Gastroesophageal sphincter (tissue), 4 donors: ENCODE measurements at places on chromosomes 1 and 21.

DNA sequence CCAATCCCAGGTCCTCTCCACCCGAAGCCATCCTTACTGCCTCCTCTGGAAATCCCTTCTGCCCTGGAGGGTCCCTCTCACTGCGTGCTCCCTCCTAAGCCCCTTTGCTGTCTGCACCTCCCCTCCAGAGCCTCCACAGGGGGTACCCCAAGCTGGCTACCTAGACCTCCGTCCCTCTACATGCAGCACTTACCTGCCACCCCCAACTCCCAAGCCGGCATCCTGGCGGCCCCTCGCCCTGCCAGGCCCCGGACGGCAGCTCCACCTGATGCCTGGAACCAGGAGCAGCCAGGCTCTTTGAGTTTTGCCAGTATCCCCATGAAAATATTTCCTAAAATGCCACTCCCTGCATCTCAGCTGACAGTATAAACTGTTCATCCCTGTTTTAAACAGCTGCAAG is 4.1 kb downstream of the PRDM15 start:
- no peak for ATAC-seq

- no peak for ATAC-seq
Observed at GRCh38 chr1:197915260-197915861, 1.8 kb upstream of the LHX9 start.

DNA sequence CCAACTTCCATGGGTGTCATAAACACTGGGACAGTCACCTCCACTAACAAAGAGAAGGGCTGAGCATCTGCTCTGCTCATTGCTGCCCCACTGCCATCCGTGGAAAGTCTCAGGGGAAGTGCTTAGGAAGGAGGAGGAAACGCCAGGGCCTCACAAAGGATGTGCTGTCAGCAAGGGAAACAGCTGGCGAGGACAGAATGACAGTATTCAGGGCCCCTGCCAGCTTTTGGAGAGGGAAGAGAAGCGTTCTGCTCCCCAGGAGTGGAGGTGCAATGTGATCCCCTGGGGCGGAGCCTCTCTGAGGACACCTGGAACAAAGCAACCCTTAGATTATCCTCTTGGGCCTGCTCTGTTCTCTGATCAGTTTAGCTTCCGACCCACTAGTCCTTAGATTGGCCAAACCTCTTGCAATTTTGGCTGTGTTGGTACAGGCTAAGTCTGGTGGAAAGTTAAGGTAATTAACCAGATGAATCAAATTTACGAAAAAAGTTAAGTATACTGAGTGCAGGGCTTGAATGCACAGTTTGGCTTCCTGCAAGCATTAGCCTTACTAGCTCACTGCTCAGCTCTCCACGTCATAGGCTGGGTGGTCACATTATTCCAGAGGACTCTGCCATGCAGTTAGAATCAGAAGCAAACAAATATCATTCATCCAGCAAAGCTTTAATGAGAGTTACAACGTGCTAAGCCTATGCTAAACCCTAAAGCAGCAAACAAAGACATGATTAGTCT is 170.2 kb upstream of the NFIA start:
- ATAC-seq: peak; percentile 74

- no peak for ATAC-seq
Observed at GRCh38 chr21:33058527-33058926, 11.4 kb upstream of the OLIG1 start.

- ATAC-seq: peak; percentile 39
Observed at GRCh38 chr1:185632659-185633423, 101.3 kb upstream of the HMCN1 start.

DNA sequence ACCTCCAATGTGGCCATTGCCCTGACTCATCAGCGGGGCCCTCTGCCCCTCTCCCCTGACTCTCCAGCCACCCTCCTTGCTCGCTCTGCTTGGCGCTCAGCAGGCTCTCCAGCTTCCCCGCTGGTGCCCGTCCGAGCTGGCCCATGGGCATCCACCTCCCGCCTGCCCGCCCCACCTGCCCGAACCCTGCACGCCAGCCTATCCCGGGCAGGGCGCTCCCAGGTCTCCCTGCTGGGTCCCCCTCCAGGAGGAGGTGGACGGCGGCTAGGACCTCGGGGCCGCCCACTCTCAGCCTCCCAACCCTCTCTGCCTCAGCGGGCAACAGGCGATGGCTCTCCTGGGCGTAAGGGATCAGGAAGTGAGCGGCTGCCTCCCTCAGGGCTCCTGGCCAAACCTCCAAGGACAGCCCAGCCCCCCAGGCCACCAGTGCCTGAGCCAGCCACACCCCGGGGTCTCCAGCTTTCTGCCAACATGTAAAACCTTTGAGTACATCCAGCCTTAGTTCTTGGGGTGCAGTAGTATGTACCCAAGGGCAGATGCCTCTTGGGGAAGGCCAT is 10.8 kb downstream of the HCN3 start:
- no peak for ATAC-seq

DNA sequence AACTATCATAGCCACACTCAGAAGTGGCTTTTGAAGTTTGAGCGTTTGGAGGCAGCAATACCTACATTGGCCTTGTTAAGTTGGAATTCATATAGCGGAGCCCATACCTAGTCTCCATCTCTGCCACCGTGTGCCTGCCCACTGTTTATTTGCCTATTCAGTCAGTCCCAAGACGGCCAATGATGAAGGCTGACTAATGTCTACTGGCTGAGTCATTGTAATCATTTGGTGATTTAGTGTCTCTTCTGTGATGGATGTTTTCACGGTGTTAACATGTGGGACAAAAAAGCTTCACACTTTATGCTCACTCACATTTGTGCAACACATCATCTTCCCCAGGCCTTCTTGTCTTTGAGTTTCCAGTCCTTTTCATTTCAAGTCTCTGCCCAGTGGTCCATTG is 92.6 kb upstream of the PBX1 start:
- no peak for ATAC-seq

- ATAC-seq: no peak
Observed at GRCh38 chr1:221431068-221431651, 310.7 kb downstream of the DUSP10 start.

DNA sequence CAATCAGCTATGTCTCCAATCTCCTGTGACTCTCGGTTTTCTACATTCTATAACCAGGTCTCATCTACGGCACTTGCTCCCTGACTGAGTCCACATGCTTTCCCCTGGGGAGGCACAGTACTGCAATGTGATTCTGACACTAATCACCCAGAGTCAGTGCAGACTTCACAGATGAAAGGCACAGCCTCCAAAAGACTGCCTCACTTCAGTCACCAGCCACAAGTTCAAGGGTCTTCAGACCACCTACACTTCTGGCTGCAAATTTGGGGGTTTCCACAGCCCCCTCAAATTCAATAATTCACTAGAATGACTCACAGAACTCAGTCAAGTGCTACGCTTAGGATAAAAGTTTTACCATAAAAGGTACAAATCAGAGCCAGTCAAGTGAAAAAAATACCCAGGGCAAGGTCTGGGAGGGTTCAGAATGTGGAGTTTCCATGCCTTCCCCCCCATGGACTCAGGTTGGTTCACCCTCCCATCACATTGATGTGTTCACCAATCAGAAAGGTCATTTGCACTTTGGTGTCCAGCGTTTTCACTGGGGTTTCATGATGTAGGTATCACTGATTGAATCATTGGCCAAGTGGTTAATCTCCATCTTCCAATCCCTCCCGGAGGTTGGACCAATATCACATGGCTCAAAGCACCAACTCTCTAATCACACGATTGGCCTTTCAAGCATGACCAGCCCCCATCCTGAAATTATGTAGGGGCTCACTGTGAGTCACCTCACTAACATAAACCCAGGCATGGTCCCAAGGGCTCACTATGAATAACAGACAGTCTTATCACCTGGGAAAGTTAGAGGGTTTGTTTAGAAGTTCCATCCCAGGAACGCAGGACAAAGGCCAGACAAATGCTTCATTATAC is 182.9 kb upstream of the CAMK1G start:
- ATAC-seq: no peak

DNA sequence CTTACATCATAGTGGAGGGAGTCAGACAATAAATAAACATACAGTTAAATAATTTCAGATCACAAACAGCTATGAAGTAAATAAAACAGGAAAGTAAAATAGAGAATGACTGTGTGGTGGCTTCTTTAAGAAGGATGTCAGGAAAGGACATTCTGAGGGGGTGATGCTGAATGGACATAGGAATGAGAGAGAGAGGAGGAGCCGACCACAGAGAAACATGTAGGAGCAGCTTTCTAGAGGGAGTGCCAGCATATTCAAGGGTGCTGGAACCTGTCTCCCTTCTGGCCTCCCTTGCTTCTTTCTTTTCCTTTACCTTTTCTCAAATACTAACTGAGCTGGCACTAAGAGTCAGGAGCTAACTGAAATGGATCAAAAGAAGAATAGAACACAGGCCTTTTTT is 20.5 kb upstream of the BCL10 start:
- ATAC-seq: no peak

DNA sequence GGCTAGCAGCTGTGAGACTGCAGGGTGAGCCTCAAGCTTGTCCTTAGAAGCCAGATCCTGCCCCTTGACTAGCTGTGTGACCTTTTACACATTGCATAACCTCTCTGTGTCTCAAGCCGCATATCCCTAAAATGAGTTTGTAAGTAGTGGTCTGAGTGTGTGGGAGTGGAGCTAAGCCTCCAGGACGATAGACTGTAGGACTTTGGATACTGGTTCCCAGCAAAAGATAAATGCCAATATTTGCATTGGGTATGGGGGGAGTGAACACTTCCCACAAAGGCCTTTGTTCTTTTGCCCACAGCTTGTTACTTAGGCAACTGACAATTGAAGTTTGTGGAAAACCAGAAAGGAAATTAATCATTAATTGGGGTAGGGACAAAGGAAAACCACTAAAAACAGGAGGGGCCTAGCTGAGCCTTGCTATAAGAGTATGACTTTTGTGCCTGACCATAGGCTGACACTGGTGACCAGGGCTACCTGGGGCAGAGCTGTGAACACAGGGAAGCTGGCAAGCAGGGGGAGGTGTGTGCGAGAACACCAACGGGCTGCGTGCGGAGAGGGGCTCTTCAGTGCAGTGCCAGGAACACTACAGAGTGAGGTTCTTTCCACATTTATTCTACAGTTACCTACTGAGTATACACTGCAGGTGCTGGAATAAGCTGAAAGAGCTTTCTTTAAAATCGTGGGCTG is 102.4 kb upstream of the ETV3 start:
- no peak for ATAC-seq

DNA sequence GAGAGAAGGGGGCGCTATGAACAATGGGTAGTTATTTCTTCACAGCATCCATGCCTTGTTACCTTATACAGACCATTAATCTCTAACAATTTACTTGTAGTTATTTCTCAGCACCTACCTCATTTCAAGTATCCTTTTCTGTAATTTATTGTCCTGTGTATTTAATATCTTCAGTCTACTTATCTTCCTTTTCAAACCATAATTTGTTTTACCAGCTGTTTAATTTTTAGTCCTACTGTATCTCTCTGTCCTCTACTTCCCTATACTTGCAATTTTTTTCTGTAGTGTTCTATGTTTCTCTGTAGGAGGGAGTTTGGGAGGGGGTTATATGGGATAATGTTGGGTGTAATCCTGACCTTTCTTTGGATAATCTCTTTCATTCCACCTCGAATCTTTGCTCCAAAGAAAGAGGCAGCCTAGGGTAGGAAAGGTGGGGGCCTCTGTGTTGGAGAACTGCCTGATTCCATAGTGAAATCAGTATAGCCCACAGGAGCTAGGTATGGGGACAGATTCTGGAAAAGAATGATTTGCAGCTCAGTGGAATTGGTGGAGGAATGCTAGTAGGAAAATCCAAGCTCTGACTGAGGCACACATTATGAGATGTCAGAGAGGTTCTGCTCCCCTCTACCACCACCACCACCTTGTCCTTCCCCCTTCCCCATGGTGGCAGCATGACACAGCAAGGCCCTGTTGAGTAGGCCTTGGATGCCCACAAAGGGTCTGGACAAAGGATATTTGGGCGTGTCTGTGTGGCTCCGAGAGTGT is 642 bp downstream of the MLLT11 start:
- no peak for ATAC-seq

DNA sequence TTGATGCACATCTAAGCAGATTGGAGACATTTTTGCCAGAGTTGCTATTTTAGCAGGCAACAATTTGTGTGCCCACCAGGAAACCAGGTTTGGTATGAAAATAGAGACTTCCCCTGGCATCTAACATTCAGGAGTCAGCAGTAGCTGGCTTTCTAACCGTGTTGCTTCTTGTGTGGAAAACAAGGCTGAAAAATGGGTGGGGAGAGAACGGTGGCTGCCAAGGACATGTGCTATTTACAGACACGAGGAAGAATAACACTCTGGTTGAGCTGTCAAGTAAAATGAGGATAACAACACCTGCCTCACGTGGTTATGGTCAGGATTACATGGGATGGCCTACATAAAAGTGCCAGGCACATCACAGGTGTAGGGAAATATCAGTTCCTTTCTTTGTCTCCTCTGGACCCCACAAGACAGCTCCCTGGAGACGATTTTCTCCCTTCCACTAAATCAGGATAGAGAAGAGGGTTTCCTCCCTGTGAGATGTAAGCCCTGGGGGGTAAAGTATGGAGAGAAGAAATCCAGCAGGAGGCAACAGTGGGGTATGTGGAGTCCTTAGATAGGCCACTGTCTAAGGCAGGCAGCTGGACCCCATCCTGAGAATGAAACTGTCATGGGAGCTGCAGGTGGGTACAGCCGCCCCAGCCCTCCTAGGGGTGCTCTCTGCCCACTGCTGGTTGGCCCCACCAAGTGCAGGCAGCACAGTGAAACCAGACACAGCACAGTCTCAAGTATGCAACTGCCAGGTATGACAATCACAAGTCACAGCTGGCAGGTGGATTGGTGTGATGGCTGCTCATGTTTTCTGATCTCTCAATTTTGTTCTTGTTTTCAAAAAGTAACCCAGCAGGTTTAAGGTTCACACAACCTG is 80.3 kb downstream of the TENT5C start:
- ATAC-seq: no peak
